ENCODE measurements at places on chromosomes 6 and 20.

GRCh38 chr6:15408758-15409157 is 162.9 kb downstream of the JARID2 start:
- no peak for DNase-seq

DNA sequence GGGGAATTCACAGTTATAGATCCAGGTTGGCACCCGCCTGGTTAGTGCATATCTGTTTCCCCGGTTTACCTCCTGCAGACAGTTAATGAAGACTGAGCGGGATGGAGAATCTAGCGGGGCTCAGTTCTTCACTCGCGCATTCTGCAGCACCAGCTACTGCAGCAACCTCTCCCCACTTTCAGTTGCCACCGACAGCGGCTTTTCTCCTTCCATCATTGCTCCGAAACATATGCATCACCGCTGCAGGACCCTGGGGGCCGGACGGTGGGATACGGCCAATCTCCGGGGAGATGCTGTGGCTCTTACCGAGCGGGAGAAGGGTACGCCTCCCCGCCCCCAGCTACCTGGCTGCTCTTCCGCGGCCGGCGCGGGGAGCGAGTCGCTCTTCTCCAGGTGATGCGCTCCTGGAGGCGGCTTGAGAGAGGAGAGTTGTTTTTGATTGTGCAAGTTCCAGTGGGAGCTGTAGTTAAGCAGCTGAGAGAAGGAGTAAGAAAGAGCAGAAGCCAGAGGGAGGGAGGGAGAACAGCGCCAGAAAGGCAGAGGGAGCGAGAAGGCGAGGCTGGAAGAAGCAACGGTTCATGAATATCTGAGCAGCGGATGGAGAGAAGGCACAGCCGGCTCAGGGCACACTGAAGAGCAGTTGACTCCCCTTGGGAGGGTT is at the start of gene SGK1:
Gene SGK1 (minus strand): TSS at position 642 of the 661 bp plus-strand sequence. CDS start 652 bp downstream, outside the sequence.
- peak; percentile 70 for DNase-seq

- DNase-seq = no peak
Observed at GRCh38 chr6:11500008-11500407, 37.5 kb upstream of the TMEM170B start.

GRCh38 chr20:45338121-45339030 is 9.8 kb downstream of the SDC4 start:
- no peak for DNase-seq

- DNase-seq = no peak
Observed at GRCh38 chr6:114941078-114941477, 598.3 kb upstream of the HS3ST5 start.
